ENCODE measurements at places on chromosomes 16 and 17.

DNA sequence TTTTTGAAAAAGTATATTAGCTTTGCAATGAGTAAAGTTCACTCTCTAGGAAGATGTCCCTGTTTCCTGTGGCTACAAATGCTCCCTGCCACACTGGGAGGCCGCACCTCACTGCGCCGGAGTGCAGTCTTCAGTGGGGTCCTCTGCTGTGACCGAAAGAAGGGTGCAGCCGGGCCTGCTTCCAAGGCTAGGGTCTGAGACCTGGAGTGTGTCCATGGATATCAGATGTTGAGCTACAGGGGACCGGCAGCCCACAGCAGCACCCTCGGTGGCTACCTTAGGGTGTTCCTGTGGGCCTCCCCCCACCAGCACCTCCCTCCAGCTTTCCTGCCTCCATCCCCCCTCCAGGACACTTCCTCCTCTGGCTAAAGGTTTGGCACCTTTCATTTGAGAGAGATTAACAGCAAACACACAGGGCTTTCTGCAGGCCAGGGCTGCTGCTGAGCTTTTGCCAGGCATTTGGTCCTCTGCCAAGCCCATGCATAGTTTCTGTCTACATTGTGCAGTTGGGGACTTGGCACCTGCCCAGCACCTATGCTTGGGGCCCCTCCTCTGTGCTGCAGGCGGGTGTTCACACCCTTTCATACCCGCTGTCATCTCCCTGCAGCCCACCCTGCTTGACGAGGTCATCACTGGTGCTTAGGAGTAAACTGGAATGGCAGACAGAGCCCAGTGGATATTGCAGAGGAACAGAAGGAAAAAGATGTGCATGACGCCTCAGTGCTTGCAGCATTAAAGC lies 33.8 kb upstream of the CRISPLD2 start:
- no peak for DNase-seq

DNA sequence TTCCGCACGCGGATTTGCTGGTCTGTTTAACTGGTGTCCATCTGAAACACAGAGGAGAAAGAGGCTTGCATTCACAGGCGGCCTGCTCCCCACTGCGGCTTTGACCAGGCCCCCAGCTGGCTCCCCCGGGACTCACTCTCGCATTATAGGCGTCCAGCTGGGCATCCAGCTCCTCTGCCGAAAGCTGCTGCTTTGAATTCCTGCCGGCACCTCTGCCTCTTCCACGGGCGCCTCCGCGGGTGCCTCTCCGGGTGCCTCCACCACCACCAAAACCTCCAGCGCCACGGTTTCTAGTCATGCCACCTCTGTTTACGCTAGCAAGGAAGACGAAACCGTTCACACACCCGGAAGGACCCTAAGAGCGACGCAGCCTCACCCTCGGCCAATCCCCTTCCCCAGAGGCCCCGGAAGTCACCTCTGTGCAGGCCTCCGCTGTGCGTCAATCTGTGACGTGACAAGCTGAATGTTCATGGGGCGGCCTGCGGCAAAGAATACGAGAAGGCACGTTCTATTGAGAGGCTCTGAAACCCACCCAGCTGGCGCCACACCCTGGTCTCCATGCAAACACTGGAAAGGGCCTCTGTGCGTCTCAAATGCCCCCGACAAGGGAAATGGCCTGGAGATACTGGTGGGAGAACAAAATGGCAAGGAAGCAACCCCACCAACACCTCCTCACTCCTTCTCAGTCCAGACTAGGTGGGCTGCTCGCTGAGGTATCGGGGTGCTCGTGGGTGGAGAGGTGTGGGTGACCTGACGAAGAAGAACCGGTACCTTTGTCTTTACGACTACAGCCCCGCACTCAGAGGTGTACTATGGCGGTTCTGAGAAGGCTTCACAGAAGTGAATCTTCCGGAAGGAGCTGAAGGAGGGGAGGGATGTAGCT lies 3.0 kb downstream of the ALYREF start:
- no peak for DNase-seq

DNA sequence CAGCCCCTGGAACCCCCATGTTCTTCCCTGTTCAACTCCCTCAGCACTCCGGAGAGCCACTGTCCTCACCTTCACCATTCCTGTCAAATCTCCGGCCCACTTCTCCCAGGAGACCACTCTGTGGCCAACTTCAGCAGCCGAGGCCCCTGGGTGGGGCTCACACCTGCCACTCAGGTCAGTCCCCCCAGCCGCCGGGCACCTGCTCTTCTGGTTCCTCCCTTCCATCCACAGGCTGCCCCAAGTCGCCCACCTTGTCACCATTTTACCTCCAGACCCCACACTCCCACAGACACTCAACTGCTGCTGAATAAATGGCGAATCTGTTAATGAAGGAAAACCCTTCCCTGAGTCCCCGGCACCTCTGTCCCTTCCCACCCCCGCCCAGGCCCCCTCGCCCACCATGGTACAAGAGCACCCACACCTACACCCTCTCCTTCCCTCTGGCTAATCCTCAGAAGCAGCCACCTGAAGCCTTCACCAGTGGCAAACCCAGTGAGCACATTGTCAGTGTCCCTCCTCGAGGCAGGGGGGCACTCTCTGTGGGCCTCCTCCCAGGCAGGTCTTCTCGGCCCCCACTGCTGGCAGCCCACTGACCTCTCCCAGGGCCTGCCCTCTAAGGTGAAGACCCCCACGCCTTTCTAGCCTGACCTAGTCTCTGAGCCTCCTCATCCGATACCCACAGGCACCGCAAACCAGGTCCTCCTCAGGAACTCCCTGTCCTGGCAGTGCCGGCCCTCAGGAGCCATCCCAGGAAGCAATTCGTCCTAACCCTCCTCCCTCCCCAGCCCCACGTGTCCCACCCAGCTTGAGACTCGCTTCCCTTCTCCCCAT lies 8.2 kb downstream of the CANT1 start:
- DNase-seq, result peak; percentile 17

DNA sequence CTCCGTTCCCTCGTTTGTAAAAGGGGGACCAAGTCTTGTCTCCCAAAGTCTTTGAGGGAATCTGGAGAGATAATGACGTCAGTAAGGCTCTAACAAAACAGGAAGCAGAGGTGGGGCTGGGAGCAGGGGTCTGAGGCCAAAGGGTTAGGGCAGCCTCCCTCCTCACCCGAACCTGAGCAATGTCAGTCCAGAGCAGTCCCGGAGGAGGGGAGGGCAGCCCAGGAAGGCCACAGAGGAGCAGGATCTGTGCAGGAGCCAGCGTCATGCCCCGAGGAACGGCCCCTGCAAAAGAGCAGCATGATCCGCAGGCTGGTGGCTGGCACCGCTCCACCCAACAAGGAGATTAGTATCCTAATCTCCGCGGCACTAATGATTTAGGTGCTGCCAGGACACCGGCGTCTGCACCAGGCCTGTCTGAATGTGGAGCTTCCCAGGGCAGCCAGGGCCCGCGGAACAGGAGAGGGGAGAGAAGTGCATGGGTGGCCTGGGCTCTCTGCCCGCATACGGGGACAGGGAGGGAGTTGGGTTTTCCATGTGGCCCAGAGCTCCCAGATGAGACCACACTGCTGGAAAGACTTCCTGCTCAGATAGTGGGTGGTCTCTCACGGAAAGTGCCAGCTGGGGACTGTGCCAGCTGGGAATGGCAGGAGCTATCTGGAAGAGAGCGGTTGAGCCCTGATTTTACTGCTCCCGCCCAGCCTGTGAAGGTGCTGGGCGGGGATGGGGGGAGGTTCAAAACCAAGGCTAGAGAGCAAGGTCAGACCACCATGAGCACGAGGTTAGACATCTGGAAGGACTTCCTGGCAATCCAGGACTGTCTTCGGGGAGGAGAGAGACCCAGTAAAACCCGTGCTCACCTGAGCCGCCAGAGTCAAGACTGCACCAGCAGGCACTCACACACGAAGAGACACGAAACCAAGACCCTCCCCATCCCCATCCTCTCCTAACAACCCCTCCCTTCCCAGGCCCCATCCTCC lies 11.0 kb upstream of the KRT17 start:
- no peak for DNase-seq

GRCh38 chr16:69338557-69339288 lies 641 bp downstream of the COG8 start:
- DNase-seq, result no peak

GRCh38 chr16:65634291-65634690 lies 512.4 kb upstream of the CDH11 start:
- no peak for DNase-seq

- no peak for DNase-seq
Observed at GRCh38 chr16:29804020-29804419, 2.3 kb upstream of the MAZ start.

DNA sequence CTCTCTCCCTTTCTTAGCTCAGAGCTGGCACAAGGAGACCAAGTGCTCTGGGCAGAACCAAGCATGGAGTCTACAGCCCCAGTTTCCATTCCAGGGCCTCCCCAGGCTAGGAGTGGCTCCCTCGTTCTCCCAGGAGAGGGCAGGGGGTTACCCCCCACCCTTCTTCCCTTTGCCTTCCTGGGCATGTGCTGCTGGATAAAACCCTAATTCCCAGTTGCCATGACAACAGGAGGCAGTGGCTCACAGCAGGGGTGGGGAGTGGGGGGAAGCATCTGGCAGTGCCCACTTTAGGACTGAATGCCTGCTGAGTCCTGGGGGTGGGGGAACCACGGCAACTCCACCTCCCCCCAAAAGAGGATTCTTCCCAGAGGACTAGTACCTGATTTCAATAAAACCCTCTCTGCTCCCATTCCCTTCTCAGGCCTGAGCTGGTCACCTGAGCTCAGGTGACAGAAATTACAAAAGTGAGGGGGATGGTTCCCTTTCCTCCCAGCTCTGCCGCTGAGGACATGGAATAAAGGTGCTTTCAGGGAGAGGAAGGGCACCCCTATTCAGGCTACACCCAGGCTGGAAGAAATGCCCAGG lies 1.8 kb downstream of the MPP2 start:
- no peak for DNase-seq

DNA sequence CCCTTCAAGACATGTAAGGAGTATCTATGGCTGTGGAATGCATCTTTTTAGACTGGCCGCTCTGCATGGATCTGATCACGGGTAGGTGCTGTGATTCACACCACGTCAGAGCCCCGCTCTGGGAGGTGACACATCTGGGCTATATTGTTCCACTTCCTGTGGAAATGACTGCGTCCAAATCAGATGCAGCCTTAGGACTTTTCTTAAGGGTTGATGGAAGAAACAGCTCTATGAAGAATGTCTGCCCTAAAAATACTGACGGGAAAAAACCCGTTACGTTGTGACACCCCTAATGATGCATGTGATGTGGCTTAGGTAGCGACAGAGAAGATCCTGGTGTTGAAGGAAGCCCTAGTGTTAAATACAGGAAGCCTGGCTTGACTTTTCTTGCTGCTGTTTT lies 12.2 kb downstream of the BANP start:
- DNase-seq, result no peak

DNA sequence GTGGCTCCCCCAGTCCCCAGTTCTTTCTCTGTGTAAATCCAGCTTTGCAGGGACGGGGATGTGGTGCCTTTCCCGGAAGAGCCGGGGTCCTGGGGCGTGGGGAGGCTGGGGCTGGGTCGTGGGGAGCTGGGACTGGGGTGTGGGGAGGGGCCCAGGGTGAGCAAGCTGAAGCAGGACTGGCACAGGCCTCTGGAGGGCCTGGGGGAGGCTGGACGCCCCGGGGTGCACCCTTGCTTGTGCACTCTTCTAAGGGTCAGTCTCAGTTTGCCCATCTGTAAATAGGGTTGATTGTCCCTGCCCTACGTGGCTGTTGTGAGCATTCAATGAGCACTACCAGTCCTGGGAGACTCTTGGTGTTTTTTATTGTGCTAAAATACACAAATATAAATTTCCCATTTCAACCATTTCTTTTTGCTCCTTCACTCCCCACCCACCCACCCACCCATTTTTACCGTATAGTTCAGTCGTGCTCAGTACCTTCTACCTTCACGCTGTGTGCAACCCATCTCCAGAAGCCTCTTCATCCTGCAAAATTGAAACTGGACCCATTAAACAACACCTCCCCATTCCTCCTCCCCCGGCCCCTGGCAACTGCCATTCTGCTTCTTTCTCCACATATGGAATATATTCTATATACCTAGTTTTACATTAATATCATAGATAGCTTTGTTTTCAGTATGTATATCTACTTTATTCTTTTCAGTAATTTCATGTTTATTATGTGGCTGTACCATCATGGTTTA lies 7.8 kb upstream of the TBC1D3B start:
- no peak for DNase-seq

DNA sequence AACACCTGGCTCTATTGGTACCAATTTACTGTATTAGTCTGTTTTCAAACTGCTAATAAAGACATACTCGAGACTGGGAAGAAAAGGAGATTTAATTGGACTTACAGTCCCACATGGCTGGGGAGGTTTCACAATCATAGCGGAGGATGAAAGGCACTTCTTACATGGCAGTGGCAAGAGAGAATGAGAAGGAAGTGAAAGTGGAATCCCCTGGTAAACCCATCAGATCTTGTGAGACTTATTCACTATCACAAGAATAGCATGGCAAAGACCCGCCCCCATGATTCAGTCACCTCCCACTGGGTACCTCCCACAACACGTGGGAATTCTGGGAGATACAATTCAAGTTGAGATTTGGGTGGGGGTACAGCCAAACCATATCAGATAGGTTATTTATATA lies 22.6 kb upstream of the GOSR1 start:
- DNase-seq, result no peak

DNA sequence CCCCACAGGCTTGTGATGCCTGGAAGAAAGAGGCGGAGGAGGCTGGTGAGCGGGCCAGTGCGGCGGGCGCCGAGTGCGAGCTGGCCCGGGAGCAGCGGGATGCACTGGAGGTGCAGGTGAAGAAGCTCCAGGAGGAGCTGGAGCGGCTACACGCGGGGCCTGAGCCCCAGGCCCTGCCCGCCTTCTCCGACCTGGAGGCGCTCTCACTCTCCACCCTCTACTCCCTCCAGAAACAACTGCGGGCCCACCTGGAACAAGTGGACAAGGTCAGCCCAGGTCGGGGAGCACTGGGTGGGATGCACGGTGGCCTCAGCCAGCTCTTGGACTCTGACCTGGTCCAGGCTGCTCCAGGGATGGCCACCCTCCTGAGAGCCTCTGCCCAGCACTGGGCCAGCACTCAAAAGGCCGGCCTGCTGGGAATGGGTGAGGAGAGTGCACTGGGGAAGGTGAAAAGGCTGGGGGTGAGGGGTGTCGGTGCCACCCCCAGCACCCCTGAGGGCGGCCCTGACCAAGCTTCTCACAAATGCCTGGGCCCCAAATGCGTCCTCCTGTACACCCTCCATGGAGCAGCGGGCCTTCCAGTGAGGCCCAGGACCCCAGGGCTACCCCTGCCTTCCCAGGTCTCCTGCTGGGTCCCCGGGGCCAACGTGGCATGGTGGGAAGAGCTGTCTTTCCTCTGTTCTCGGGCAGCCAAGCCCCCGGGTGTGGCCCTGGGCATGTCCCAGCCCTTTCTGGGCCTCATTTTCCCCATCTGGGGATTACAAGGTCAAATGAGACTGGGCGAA lies 20.8 kb downstream of the UNC13D start:
- DNase-seq, result no peak

- no peak for DNase-seq
Observed at GRCh38 chr16:5008311-5008731, 25.4 kb downstream of the NAGPA start.

DNA sequence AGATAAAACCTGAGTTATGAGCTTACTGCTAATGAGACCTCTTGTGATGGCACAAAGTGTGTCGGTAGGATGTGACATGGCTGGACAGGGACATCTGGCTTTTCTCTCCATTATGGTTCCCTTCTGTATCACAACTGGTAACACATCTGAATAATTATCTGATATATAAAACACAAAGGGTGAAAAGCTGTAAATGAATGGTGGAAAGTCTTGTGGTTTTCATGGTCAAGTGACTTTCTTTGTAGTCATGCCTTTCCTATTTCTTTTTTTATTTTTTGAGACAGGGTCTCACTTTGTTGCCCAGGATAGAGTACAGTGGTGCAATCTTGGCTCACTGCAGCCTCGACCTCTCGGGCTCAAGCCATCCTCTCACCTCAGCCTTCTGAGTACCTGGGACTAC lies 35.3 kb upstream of the ZFHX3 start:
- no peak for DNase-seq
